ENCODE measurements at places on chromosomes 12 and 14.

DNA sequence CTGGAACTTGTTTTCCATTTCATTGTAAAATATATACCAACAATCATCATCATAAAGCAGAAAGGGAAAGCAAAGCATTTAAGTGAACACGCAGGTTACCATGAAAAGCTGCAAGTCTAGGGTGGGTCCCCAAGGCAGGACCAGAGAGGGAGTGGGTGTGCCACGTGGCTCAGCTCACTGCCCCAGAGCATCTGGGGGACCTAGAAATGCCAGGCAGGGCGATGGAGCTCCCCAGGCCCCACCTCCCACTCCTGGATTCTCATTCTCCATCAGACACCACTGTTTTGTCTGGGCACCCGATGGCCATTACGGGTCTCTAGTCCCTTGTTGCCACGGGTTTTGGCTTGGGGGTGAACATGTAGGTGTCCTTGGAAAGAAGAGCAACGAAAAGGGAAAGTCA lies 34.7 kb downstream of the BCL11B start:
- DNase-seq, result no peak

DNA sequence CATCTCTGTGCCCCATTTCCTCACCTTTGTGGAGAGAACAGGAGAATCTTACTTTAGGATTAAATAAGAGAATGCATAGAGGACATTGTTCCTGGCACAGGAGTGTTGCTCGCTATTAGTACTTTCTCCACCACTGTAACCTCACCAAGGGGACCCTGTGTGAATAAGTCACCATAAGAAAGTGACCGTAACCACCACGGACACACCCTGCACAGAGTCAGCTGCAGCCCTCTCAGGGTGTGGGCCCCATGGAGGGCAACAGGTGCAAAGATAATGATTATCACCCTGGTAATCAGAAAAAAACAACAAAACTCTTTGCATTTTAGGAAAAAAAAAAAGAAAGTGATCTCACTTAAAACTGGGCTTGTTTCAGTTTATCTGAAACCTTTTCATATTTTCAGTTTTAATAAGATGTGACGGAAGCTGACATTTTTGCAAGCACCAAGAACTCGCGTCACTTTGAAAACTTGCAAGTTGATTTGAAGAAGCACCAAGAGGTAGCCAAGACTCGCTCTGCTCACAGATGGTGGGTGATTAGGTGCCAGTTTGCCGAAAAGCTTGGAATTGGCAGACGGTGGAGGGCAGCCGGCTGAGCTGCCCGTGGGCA lies 87.0 kb upstream of the VRK1 start:
- DNase-seq, result no peak

DNA sequence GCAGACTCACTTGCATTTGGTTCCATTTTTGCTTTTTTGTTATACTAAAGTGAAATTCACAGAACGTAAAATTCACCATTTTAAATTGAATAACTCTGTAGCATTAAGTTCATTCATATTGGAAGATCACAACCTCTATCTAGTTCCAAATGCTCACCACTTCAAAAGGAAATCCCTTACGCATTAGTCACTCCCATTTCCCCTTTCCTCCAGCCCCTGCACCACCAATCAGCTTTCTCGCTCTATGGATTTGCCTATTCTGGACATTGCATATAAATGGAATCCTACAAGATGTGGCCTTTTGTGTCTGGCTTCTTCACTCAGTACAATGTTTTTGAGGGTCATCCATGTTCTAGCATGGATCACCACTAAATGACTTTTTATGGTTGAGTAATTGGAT lies 294.5 kb downstream of the KSR2 start:
- no peak for DNase-seq

DNA sequence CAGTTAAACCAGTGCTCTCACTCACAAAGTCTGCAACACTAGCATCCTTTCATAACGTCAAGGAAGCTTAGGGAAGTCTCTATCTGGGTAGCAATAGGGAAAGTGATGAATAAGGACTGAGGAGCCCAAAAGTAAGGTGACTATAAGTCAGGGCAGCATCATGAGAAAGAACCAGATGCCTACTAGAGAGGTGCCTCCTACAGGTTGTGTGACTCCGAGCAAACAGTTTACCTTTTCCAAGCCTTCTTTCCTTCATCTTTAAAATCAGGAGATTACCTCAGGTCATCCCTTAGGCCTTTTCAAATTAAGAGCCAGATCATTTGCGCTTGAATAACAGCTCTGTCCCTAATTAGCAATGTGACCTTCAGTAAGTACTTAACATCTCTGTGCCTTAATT lies 40.2 kb downstream of the RTN1 start:
- no peak for DNase-seq

- no peak for DNase-seq
Observed at GRCh38 chr12:15152456-15152855, 68.8 kb downstream of the RERG start.
